ENCODE measurements at places on chromosomes 6 and 20.

- peak; percentile 45 for ATAC-seq
Measured at GRCh38 chr6:10759884-10760329, 12.3 kb downstream of the TMEM14B start.

DNA sequence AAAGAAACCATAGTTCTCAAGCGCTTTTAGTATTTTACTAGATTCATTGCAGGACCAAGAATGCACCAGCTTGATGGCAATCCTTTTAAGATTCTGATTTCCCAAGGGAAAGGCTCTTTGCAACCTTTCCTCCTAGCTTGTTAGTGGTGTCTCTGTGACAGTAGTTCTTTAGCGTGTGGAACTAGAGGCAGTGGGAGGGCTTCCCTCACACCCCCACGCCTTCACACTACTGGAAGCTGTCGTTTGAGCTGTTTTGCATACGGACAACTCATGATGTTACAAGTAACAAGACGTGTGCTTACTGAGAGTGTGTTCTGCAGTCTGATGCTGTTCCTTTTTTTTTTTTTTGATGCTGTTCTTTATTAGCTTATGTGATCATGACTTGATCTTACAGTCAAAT is 34.1 kb downstream of the EYA4 start:
- ATAC-seq, result no peak

GRCh38 chr6:164749221-164750064 is 560.0 kb downstream of the C6orf118 start:
- ATAC-seq, result no peak

DNA sequence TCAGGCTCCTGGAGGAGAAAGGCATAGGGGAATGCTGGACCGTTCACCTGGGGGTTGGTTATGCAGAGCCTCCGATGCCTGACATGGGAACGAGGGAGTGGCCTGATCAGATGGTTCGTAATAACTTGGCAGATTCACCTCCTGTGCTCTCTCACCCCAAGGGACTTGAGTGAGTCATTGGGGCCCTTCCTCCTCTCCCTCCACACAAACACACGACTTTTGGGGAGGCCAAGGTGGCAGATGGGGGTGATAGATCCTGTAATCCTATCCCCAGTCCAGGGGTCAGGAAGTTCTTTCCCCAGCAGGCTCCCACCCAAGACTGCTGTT is 45.6 kb upstream of the ARFGEF2 start:
- ATAC-seq, result no peak

DNA sequence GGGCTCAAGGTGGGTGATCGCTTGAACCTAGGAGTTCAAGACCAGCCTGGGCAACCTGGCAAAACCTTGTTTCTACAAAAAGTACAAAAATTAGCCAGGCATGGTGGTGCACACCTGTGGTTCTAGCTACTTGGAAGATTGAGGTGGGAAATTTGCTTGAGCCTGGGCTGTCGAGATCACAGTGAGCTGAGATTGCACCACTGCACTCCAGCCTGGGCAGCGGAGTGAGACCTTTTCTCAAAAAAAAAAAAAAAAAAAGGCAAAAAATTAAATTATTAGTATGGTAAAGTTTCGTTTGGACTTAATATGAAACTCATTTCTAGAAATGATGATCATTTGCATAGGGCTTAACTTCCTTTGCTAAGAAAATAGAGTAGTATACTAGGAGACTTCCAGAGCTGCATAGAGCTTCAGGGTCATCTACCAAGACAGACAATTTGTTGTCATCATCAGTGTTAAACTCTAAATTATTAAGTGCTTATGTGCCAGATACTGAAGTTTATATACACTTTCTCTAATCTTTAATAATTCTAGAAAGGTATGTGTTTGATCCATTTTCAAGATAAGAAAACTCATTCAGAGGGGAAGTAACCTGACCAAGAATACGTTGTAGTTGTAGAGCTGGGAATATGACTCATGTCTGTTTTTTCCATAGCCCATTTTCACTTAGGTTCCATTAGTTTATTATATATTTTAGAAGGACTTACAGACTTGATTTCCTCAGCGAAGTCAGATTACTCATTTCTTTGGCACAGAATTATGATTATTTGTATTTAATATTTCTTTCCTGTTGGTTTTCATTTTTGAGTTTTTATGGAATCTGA is 84.5 kb downstream of the SLC16A10 start:
- ATAC-seq, result peak; percentile 32

GRCh38 chr20:7883741-7884140 is 56.5 kb downstream of the HAO1 start:
- ATAC-seq, result no peak

DNA sequence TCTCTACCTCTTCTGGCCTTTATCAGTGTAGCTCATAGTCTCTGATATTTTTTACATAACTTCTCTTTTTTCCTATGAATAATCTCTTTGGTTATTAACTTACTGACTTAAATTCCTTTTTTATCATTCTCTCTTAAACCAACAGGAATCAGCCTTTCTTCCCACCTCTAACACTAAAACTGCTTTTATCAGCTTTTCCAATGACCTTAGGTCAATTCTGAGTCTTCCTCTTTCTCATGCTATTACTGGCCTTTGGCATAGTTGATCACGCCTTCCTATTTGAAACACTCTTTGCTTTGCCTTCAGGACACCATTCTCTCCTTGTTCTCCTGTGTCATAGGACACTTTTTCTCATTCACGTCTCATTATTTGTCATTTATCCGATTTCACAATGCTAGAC is 8.1 kb upstream of the HINT3 start:
- ATAC-seq, result no peak

DNA sequence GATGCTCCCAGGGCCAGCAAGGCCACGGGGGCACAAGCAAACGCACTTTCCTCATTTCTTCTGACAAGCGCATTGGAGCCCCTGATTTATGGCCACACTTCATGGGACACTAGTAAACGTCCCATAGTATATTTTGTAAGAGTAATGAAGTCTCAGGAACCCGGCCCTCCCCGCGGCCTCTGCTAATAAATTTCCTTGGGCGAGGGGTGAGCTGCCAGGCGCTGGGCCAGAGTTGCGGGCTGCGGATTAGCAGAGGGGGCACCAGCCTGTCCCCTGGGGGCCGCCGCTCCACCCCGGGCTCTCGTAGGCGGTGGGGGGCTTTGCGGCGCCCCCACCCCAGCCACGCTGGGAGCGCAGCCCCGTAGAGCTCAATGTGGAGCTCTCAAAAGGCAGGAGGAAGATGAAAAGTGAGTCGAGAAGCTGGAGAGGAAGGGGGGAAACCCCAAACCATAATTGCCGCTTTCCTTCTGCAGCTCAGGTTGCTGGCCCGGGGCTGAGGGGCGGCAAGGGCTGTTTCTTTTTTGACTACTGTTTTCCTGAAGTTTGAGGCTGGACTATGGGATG is 173.6 kb downstream of the CDC5L start:
- ATAC-seq, result no peak

- ATAC-seq, result no peak
Measured at GRCh38 chr6:14595751-14596150, 478.2 kb downstream of the CD83 start.
